ENCODE measurements at places on chromosomes 13 and 19.

- no peak for DNase-seq
Observed at GRCh38 chr13:100789481-100789880, 114.9 kb upstream of the TMTC4 start.

DNA sequence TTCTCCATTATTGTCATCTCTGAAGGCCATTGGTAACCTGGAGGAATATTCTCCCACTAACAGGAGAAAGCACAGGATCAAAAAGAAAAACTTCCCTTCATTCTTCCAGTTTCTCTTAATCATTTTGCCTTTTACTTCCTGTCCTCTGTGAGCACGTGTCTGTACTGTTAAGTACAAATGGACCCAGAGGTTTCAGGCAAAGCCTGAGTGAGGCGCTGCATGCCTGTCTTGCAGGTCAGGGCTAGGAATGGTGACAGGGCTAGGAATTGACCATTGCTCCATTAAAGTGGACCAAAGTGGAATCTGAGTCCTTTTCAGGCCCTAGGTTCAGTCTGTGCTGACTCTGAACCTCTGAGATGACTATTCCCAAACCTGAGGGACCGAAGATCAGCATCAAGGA lies 326.7 kb downstream of the SHISA2 start:
- no peak for DNase-seq

- DNase-seq = peak; percentile 31
Observed at GRCh38 chr19:28414748-28415147, 798.2 kb downstream of the UQCRFS1 start.

DNA sequence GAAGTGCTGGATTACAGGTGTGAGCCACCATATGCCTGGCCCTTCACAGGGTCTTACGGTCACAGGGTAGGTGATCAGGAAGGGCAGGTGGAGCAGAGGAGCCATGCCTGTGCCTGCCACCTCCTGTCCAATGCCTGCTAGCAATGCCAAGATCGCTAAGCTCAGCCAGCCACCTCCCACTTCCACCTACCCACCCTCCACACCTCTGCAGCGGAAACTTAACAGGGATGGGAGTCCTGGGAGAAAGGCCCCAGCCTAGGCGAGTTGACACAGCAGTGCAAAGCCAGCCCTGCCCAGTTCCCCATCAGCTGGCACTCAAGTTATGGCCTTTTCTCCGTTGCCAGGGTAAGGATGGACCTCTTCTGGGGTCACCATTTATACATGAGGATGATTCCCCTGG lies 15.9 kb upstream of the FCHO1 start:
- no peak for DNase-seq

GRCh38 chr13:88908961-88909441 lies 1237.8 kb downstream of the SLITRK5 start:
- DNase-seq = no peak

DNA sequence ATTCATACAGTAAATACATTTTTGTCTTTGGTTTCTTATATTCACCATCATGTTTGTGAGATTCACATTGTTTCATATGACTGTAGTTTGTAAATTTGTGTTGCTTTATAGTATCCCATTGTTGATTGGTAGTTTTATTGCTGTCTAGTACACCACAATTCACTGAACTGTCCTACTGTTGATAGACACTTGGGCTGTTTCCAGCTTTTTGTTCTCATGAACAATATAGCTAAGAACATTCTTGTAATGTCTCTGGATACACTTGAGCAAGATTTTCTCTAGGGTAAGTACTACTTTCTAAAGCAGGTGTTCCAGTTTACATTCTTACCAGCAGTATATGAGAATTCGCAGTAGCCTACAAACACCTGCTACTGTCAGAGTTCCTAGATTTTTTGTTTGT lies 37.8 kb downstream of the SKA3 start:
- DNase-seq = peak; percentile 0

GRCh38 chr19:46787331-46788261 lies 798 bp downstream of the SLC1A5 start:
- peak; percentile 57 for DNase-seq

DNA sequence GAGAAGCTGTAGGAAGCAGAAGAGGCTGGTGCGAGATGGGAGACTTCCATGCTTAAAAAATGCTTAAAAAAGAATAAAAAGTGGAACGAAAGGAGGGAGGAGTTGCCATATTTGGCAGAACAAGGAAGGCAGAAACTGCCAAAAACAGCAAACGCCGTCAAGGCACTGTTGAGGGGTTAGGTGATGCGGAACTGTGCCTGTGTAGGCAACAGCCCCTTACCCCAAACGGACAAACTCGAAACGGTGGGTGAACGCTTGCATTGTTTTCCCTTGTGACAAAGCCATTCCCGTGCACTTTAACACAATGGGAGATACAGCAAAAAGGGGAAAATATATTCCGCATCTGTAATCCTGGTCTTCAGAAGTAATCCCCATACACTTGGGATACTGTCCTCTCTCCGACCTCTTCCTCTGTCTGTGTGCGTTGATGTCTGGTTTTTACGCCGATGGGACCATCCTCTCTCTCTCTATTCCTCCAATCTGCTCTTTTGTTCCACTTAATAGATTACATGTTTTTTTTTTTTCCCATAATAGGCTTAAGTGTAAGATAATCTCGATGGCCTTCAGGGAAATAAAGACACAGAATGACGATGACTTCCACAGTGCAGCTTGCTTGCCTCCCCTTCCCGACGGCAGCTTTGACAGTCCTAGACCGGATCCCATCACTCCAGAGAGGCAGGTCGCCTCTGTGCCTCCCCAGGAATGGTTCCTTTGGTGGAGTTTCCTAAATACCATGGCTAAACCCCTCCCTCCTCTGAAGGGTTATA lies 132.7 kb upstream of the RNF113B start:
- no peak for DNase-seq

DNA sequence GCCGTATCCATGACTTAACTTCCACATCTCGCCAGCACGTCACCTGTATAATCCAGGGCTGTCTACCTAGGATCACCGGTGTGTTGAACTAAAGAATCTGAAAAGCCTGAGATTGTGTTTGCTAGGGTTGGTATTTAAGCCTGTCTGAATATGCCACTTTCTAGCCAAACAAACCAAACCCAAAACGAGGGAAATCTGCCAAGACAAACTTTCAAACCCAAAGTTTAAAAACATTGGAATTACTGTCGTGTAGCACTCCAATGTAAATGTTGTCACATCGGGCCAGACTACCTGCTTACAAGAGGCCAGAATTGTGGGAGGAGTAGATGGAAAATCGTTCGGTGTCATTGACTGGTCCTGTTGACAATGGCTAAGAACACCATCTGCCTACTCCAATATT lies 747.8 kb downstream of the EFNB2 start:
- no peak for DNase-seq

GRCh38 chr19:30148039-30148790 lies 206.2 kb downstream of the URI1 start:
- DNase-seq = no peak

DNA sequence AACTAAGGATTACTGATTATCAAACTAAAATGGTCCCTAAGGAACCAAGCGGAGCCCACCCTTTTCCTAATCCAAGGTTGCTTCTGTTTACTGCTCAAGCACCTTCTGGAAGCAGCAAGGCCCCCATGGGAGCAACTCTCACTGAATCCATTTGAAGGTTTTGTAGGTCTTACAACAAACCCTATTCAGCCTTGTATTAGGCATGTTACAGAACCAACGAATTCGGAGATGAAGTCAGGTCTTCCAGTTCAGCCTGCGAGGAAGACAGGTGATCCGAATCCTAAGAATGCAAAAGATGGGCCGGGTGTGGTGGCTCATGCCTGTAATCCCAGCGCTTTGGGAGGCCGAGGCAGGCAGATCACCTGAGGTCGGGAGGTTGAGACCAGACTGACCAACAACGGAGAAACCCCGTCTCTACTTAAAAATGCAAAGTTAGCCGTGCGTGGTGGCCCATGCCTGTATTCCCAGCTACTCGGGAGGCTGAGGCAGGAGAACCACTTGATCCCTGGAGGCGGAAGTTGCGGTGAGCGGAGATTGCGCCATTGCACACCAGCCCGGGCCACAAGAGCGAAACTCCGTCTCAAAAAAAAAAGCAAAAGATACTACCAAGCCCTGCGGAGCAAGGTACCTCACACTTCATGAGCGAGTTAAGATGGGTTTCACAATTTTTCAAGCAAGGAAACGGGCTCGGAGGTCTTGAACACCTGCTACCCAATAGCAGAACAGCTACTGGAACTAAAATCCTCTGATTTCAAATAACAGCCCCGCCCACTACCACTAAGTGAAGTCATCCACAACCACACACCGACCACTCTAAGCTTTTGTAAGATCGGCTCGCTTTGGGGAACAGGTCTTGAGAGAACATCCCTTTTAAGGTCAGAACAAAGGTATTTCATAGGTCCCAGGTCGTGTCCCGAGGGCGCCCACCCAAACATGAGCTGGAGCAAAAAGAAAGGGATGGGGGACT lies 609 bp downstream of the ZAR1L start:
- peak; percentile 91 for DNase-seq

- no peak for DNase-seq
Observed at GRCh38 chr13:55534306-55534705, 1606.4 kb upstream of the PRR20A start.

GRCh38 chr13:23918208-23918607 lies 20.9 kb upstream of the C1QTNF9B start:
- DNase-seq = no peak

GRCh38 chr13:50650592-50651504 lies 192.6 kb downstream of the DLEU7 start:
- DNase-seq = no peak

- DNase-seq = no peak
Observed at GRCh38 chr13:35479706-35480105, 3.2 kb upstream of the MAB21L1 start.

- no peak for DNase-seq
Observed at GRCh38 chr13:44730851-44731250, 154.7 kb upstream of the TSC22D1 start.

GRCh38 chr13:21759463-21759862 lies 88.6 kb downstream of the FGF9 start:
- DNase-seq = no peak

DNA sequence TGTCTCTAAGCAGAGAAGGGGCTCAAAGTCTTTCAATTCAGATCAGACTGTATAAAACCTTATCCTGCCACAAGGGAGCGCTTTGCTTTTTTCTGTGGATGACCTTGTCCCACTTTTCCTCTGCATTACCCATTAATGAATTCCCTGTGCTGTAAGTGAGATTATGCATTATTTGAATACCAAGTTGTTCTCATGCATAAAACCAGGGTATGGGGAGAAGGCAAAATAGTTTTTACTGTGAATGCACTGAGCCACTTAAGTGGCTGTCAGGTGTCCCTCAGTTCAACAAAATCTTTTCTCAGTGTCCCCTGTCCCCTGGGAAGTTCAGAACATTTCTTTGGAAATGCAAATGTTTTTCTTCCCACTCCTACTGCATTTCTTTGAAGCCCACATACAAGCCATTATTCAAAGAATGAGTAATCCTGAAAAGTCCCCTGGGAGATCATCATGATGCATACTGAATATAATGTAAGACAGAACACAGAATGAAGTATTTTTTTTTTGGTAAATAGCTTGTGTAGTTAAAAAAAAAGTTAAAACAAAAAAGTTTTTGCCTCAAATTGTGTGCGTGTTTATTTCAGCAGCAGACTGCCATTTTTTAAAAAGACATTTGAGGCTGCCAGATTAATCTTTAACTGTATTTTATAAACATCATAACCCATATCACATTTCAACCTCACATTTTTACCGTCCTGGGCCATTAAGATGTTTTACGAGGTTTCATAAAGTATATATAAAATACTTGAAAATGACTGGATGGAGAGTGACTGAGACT lies 506.7 kb upstream of the PCDH9 start:
- DNase-seq = peak; percentile 20

DNA sequence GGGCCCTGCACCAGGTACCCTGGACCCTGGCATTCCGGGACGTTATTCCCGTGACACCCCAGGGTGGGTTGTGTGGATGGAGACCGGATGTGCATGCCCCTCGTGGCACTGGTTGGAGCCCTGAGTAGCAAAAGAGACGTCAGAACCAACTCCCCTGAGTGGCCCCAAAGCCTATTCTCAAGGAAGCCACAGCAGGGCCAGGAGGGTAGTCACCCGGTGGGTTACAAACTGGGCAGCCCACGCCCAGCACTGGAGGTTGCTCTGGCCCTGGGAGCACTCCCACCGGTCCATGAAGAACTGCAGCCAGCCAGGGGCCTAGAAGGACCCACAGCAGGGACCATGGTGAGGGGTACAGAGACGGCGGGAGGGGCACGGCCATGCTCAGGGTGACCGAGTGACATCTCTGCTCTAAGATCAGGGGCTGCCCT lies 7.5 kb downstream of the KLF16 start:
- no peak for DNase-seq

DNA sequence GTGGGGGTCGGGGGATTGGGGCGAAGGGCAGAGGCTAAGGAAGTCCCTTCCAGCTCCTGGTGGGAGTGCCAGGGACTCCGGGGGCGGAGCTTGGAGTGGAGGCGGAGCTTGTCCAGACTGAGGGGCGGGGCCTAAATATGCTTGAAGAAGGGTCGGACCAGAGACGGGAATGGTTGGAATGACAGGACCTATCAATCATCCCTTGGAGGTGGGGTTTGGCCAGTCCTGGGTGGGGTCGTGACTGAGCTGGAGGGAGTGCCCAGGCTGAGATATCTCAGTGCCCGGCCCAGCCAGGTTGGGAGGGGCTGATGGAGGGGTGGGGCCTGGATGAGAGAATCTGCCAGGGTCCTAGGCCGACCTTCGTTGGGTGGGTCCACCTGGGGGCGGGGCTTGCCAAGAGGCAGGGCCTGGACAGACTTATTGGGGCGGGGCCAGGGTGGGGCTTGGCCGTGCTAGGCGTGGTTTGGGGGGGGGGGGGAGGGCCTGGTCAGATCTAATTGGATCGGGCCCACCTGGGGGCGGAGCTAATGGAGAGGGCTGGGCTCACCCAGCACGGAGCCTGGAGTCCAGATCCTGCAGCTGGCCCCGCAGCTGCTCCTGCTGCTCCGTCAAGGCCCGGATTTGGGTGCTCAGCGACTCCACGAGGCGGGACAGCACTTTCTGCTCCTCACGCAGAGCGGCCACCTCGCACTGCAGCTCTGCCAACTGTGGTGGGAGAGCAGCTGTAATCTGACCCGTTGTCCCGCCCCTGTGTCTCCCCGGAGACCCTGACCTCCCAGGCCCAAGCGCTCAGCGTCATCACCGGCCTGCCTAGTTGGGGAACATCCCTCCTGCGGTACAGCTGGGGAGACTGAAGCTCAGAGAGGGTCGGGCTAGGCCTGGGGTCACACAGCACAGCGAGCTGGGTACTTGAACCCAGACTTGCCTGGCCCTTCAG lies 2.6 kb upstream of the WIZ start:
- peak; percentile 63 for DNase-seq

- peak; percentile 75 for DNase-seq
Observed at GRCh38 chr19:42184401-42184861, 33.0 kb downstream of the DEDD2 start.

GRCh38 chr13:35865341-35866240 lies 265.6 kb downstream of the DCLK1 start:
- no peak for DNase-seq

GRCh38 chr13:102400675-102401145 lies 1.1 kb downstream of the FGF14 start:
- no peak for DNase-seq

- no peak for DNase-seq
Observed at GRCh38 chr19:29439688-29440550, 85.9 kb upstream of the VSTM2B start.

Measured in KBM-7 (cell line).